ENCODE measurements at places on chromosomes 3 and 15.
A peak's percentile ranks its signal among the peaks of the same experiment; 100 is the strongest.

GRCh38 chr3:177357352-177358090, 160.2 kb upstream of the TBL1XR1 start:
- DNase-seq: peak; percentile 83

- DNase-seq: no peak
Observed at GRCh38 chr3:50606596-50606995, 5.0 kb downstream of the CISH start.

GRCh38 chr3:169008776-169009358, 654.6 kb downstream of the MECOM start:
- no peak for DNase-seq

DNA sequence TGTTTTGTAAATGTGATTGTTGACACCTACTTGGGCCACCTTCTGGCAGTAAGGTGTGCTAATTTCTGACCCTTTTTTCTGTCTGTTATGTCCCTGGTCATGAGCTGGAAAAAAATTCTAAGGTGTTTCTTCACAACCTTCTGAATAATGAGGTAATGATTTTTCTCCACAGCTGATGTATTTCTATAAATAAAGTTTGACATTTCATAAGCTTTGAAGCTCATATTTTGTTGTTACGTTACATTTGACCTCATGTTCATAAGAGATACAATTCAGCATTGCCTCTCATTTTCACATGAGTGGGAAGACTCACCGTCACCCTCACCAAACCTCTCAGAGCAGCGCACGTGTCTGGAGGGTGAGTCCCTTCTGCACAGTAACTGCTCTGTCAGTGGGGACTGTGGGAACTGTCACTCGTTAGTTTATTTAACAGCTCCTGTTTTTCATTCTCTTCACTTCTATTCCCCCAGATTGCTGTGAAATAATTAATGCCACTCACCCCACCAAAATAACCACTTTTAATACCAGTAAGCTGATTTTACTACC, 140.9 kb downstream of the PLCL2 start:
- no peak for DNase-seq

DNA sequence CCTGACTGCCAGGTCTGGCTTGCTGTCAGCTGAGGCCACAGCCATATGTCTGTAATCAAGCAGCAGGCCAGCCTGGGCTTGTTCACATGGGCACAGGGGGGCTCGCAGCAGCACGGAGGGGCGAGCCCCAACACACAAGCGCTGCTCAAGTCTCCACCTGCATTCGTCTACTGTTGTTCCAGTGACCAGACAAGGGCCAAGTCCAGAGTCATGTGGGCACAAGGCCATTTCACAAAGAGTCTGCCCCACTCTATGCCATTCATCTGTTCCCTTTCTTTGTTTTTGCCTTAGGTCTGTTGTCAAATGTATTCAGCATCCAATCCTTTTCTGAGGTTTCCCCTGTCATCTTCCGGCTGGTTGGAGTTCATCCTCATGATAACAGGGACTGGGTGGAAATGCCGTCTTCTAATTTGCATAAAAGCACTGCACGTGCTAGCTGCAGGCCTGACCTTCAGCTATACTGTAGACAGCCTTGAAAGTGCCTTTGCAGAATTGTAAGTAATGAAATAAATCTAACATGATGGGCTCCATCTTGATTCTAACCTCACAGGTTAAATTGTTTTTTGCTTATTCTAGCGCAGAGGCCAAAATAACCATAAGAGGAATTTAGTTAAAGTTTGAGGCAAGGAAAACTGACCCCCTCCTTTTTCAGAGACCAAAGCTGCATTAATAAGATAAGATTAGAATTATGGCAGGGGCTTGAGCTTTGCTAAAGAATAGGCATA, 28.6 kb upstream of the KBTBD12 start:
- no peak for DNase-seq

DNA sequence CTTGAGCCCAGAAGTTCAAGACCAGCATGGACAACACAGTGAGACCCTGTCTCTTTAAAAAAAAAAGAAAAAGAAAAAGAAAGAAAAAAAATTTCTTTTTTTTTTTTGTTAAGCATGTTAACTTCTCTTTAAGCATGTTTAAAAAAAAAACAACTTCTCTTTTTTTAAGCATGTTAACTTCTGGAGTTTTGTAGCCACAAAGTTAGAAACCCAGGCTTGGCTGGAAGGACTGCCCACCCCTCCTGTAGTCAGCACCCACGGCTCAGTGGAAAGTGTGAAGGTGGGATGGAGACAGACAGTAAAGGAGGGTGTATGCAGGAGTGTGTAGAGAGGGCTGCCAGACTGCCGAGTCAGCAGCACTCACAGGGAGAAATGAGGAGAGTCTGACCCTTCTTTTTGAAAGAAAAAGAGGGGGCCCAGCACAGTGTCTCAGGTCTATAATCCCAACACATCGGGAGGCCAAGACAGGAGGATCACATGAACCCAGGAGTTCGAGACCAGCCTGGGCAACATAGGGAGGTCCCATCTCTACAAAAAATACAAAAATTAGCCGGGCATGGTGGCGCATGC, 33.2 kb downstream of the GOLGA8S start:
- no peak for DNase-seq

- no peak for DNase-seq
Observed at GRCh38 chr3:21613372-21614070, 137.5 kb downstream of the ZNF385D start.
